Naive thymus-derived CD8-positive, alpha-beta T cell (primary cell): ENCODE measurements at places on chromosomes 5 and 9. TPM values are rescaled to one million over a fixed set of nuclear protein-coding genes. Genes with fewer than 3 reads are reported as not detected.

OSMR gene
- not detected for total RNA-seq

TYRP1 gene
- total RNA-seq: not detected

GRCh38 chr5:135156337-135156714 lies 122.3 kb upstream of the PITX1 start:
- no peak for DNase-seq

- DNase-seq: no peak
Observed at GRCh38 chr9:111300140-111300735, 29.8 kb downstream of the OR2K2 start.

DNA sequence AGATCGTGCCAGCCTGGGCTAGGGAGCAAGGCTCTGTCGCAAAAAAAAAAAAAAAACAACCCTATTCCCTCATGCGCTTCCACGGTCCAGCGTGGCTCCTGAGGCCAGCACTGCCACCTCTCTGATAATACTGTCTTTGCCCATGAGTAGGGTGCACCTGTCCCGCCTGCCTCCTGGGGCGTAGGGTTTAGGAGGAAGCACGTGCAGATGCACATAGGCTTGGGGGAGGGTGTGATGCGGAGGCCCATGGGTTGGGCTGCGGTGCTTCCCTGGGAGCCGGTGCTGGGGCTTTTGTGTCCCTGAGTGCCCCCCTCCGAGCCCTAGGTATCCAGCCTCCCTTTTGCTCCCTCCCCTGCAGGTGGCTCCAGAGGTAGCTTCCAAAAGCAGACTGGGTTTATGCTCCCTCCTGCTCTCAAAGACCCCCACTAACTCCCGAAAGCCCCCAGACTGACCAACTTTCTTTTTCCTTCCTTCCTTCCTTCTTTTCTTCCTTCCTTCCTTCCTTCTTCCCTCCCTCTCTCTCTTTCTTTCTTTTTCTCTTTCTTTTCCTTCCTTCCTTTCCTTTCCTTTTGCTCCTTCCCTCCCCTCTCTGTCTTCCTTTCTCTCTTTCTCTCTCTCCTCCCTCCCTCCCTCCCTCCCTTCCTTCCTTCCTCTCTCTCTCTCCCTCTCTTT lies 12.8 kb downstream of the FGFR4 start:
- DNase-seq: no peak

DNA sequence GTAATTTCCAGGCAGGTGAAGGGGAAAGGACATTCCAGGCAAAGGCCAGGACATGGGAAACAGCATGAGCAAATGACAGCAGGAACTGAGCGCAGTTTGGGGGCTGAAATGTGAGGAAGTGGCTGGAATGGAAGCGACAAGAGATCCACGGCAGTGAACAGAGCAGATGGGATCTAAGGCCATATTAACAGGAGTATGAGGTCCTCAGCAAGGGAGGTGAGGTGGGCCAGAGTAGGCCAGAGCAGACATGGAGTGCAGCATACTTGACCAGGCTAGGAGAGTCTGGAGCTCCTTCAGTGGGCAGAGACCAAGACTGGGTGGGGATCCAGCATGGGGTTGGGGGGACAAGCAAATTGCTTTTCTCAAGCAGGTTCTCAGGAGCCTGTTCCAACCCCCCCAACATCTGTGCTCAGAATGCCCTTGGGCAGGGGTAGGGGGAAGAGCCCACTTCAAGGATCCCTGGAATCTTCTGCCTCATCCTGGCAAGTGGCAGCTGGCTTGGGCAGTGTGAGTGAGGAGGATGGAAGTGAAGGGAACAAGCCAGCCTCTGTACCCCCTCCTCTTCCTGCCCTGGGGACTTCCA lies 34.5 kb downstream of the DAB2IP start:
- no peak for DNase-seq

DNA sequence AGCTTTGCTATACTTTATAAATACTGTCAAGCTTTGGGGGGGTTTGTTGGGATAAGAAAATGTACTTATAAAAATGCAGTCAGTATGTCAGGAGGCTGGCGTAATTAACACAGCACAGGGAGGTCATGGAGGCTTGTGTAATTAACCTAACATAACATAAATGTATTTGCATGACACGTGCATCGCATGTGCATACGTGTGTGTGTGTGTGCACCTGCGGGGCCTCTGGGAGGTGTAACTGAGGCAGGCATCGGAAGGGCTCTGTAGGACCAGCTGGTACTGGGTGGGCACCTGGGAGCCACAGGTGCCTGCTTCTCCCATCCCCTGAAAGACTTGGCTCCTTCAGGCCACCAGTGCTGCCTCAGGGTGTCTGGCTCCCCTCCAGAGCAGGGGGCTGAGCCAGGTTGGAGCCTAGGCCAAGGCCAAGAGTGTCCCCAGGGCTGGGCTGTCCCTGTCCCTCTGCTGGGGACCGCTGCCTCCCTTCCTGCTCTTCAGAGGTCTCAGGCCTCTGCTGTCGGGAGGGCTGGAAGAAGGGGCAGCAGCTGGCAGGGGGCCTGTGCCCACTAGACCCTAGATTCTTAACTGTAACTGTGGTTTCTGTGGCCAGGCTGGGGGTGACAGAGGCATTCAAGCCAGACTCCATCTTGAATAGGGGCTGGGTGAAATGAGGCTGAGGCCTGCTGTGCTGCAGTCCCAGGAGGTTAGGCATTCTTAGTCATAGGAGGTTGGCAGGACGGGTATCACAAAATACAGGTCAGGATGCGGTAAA lies 9.0 kb downstream of the FCN2 start:
- DNase-seq: no peak
